ENCODE measurements at places on chromosomes 6 and 20.

DNA sequence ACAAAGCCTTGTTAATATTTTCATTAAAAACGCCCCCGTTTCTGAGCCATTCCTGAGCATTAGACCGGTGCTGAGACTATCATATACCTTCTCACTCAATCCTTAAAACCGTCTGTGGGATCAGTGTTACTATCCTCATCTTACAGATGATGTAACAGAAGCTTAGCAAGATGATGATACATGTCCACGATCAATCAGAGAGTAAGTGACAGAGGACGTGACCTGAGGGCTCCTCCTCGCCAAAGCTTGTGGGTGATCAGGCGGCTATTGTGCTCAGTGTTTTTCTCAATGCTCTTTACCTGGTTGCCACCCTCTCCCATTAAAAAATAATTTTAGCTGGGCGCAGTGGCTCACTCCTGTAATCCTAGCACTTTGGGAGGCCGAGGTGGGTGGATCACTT, 113.1 kb downstream of the MTHFD1L start:
- no peak for DNase-seq

- no peak for DNase-seq
These were observed 636 bp downstream of the SUPT3H start for GRCh38 chr6:45377043-45377553.

DNA sequence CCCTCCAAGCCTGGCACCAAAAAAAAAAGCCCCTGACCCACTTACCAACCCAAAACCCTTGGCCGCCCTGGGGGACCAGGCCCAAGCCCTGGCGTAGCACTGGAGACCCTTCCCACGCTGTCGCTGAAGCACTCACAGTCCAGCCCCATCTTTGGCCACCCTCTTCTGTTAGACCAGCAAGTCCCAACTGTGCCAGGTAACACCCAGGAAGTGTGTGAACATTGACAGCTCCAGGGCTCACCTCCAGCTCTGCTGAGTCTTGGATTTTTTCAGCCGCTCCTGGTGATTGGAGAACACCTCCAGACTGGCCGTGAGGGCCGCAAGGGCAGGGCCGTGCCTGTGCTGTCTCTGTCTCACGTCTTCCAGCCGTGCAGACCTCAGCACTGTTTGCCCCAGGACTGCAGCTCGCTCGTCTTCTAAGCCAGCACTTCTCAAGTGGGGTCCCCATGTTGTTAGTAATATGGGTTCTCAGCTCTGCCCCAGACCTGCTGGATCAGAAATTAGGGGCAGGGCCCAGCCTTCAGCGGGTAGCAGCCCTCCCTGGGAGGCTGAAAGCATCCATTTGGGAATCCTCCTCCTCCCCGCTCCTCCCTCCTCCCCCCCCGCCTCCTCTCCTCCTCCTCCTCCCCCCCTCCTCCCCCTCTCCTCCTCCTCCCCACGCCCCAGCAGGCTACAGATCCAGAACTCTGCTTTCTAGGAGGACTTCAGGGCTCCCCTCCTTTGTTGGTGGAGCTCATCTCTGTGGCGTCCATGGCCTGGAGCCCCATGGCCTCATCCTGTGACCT, 18.1 kb downstream of the NPEPL1 start:
- no peak for DNase-seq

DNA sequence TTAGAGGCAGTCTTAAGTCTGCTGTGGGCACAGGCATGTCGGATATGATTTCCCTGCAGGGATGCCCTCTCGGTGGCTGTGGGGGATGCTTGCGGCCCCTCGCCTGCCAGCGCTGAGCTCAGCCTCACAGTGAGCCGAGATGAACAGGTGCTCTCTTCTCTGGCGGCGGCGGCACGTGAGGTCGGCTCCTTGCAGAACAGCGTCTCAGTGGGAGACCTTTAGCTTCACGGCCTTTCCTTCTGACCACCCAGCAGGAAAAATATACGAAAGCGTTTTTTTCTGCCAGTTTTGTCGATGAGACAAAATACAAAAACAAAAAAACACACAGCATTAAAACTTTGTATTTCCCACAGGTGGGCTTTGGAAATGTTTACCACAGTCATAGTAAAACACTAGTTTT, 23.6 kb downstream of the FOXA2 start:
- DNase-seq: peak; percentile 73

DNA sequence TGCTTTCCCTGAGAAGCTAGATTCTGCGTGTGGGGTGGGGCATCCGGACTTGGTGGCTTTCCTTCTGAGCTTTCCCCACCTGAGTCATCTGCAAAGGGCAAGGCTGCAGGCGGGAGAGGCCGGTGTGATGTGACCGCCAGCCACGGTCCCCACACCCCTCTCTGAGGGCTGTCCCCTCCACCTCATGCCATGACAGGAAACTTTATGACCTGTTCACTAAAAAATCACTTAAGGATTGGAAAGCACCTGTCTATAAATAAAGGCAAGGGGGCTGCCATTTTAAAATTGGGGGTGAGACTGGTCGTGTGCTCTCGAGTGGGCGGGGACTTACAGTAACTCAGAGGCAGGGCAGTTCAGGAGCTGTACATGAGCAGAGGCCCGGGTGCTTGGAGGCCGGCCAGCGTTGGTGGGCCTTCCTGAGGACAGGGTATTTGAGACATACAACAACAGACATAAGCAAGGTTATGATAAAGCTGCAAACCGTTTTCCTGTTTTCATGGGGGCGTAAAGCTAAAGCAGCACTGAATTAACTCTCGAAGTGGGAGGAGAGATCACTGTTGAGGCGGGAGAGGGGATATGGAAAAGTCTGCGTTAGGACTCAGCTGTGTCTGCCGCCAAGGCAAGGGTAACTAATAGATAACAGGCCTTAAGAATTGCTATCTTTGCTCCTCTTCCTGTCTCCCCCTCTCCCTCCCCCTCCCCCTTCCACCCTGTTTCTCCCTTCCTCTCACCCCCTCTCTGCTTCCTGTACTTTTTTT, 16.1 kb upstream of the SERPINB1 start:
- DNase-seq: no peak

DNA sequence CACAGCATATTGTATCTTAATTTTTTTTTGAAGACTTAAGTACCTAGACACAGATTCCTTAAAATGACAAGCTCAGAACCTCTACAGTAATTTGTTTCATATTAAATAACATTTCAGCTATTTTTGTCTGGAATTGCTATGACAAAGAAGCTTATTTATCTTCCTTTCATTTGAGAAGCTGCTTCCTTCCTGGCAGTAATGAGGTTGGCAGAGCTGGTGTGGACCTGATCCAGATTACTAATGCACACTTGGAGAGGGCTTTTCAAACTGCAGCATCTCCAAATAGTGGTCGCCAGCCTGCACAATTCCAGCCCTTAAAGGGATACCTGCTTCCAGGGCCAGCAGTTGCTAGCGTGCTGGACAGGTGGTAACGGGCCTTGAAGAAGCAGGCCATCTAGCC, 12.1 kb downstream of the PTCHD4 start:
- no peak for DNase-seq

DNA sequence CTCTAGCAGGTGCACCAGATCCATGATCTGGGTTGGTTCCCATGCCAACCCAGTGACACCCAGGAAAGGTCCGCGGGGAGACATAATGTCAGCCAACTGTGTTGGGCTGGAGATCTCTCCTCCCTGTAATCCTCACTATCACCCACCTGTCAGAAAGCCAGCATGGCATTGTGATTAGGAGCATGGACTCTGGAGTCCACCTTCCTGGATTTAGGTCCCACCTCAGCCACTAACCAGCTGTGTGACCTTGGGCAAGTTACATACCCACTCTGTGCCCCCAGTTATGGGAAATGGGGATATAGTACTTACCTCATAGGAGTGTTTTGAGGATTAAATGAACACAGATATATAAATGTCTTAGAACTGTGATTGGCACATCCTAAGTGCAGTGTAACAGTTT, 97.9 kb downstream of the ZDHHC14 start:
- no peak for DNase-seq

GRCh38 chr6:42078386-42078785, 28.1 kb downstream of the TAF8 start:
- DNase-seq: no peak

DNA sequence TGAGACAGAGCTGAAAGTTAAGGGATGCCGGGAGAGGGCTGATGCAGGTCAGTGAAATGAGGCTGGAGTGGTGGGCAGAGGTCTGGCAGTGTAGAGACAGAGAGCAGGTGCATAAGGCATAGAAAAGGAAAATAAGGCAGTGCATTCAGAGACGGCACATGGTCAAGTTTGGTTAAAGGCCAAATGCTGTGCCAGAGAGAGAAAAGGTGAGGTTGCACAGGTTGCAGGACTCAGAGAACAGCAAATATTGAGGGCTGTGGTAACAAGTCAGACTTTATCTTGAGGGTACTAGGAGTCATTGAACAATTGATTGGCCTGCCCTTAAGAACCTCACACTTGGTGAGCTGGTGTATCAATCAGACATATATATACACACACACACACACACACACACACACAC, 102.9 kb upstream of the TSHZ2 start:
- DNase-seq: no peak

DNA sequence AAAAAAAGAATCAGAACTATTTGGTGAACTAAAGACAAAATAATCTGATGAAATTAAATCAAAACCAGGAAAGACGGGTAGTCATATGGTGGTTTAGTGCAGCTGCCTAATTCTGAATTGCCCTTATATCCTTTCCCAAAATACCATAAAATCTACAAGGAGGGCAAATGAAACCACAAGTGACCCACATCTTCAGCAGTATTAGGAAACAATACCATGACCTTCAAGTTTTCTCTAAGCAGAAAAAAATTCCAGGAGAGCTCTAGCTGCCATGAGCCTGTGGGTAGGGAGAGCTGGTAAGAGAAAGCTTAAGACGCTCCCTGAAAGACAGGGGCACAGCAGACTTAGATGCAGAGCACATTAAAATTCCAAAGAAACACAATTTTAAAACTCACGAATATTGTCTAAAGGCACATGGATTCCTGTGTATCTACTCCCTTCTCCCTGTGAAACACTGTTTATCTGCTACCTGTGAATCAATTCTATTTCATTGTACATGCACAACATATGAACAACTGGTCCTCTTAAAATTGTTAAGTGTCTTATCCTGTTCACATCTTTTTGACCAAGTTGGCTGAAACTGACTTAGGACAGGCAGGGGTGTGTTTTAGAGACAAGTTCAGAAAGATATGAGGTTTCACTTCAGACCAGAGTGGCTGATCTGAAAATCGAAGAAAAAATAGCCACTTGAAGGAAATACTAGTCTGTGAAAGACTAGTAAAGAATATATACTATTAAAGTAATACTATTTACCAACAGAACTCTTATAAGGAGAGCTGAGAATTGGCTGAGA, 153.6 kb upstream of the SHLD1 start:
- DNase-seq: no peak

DNA sequence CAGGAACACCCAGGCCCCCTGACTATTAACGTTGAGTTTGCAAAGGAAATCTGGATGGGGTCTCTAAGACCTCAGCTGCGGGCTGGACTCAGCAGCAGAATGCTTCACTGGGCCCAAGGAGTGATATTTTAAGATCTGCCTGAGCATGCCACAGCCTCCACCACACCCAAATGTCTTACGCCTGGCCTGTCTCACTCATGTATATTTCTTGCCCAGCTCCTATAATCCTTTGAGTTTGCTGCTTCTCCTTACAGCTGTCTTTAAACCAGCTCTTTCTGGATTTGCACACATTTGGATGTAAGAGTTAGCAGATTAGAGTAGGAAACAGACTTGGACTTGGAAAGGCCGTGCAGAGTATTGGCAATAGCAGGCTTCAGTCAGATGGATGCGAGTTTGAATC, 16.4 kb downstream of the CASS4 start:
- no peak for DNase-seq

- no peak for DNase-seq
These were observed 151.0 kb downstream of the SCML4 start for GRCh38 chr6:107673076-107673494.

DNA sequence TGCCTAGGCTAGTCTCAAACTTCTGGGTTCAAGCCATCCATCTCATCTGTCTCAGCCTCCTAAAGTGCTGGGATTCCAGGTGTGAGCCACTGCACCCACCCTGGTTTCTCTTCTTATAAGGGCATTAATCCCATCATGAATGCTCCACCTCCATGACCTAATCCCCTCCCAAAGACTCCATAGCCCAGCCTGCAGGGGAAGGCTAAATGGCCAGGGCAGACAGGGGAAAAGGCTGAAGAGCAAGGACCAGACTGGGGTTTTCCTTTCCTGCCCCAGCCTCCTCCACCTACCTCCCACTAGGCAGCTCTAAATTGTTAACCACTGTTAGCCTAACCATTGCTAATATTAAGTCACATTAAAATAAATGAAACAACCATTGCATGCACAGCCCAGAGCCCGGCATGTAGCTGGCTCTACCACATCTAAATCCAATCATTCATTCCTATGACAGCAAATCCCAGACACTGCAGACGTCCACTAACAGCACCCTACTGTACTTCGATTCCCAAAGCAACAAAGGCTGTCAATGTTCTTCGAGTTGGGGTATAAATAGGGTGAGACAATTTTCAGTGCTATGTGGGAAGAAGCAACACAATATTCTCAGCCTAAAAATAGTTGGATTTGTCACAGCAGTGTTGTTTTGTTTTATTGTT, 243.2 kb upstream of the ARID1B start:
- no peak for DNase-seq

DNA sequence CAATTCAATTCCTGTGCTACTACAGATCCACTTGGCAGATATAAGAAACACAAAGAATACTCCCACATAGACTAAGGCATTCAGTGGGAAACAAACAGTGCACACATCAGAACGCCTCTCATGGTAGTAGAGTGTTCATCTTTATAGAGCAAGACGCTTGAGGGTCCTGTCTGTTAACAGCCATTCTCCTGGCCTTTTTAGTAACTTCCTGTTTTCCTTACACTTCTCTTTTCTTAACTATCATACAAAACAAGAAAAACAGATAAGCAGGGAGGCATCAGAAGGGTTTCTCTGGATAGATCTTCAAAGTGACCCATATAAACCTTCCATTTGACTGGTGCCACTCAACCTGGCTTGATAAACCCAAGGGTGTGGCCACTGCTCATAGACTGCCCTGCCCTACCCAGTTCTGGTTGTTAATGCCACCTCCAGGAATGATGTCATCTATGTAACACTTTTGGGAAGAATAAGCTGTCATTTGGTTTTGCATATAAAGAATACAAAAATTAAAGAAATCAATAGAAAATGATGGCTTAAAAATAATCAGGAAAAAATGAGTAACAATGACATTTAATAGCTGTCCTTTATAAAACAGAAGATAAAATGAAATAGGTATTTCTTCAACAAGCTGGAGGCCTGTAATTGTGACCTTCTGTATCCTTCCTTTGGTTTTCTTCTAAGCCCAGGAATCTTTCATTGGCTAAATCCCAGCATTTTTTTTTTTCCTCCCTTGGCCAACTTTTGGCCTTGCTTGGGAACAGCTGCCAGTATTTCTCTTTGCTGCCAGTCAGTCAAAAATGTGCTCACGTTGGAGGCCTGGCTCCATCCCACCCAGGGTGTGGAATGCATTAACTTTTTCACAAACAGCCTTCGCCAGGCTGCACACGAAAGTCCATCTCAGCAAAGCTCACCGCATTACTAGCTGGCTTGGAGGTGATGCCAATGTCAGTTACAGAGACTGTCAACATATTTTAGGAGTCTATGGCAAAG, 103.5 kb downstream of the GJA10 start:
- DNase-seq: no peak

DNA sequence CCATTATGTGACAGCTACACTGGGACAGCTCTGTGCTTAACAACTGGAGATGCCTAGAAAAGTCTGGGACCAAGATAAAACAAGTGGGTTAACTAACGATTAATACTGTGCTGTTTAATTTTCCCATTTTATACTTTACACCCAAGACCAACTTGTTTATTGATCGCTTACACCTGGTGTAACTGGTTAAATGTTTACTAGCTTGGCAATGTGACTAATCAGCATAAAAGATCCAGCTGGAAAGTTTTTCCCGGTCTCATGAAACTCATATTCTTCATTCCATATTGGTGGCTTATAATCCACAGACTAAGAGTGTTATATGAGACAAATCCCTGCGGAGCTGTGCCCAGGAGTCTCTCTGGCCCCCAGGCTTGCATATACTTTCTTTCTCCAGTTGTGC, 101.7 kb upstream of the GJE1 start:
- DNase-seq: no peak

All from NCI-H1930 (cell line).